Stimulated activated CD4-positive, alpha-beta T cell treated with anti-CD3 and anti-CD28 coated beads, TNF-alpha, amount 100 ng/mL, for 4 hours (primary cell): ENCODE measurements at places on chromosomes 5 and 9.

DNA sequence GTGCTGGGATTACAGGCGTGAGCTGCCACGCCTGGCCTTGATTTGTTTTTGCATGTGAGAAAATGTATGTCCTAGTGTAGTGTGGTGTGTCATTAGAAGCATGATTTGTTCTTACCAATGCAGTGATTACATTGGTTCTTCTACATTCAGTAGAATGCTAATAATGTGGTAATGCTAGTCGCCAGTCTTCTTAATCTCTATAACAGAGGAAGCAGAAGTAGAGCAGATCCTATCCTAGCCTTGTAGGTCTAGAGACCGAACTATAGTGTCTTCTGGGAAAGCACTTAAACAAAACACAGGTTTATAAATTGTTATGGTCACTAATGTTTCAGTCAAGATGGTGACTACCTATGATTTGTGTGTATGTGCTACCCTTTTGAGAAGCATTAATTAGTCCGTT, 197.5 kb upstream of the DMRT1 start:
- no peak for DNase-seq

DNA sequence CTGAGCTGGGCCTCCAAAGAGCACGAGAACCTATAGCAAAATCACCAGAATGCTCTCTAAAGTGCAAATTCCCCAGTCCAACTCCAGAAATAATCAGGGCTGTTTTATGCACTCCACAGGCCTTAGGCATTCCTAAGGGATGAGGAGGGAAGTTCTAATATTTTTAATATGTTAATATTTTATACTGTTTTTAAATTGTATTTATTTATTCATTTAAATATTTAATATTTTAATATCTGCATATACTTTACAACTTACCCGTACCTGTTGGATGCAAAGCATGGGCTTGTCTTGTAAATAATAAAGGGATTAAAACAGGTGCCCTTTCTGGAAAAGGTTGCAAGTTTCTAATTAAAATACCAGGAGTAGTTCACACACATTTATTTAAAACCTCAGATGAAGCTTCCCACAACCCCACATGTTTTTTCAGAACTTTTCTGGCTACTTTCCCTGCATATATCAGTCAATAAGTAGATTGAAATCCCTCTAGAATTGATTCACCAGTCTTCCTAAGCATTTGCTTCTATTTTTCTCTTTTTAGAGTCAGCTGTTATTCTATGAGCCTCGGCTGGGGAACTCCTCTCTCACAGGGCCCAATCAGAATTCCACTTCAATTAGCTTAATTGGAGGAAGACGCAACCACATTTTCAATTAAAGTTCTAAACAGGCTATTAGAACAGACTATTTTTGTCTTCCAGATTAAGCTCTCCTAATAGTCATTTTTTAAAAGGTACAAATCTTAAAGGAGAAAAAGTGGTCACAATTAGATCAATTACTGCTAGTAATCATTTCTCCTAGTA, 140.8 kb downstream of the CDH6 start:
- no peak for DNase-seq

- DNase-seq = no peak
Observed at GRCh38 chr5:146273109-146273508, 65.5 kb upstream of the POU4F3 start.

DNA sequence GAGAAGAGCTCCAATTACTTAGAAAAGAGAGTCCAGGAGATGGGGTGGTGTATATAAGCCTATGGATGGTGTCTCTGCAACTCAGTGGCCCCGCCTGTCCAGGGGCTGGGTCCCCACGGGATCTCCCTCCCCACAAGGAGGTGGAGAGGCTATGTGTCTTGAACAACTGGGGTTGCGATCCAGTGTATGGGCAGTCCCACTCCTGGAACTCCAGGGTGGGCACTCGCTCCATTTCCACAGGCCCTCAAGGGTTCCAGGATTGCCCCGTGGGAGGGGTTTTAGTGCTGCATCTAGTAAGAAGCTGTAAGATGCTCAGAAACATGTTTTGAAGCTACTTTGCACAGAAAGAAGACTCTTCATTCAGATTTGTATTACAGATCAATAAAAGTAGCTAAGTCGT, 558 bp upstream of the SMAD5 start:
- DNase-seq = no peak

- DNase-seq = no peak
Observed at GRCh38 chr5:126763371-126763770, 13.6 kb upstream of the LMNB1 start.

- DNase-seq = no peak
Observed at GRCh38 chr5:174903172-174903732, 178.9 kb downstream of the MSX2 start.

GRCh38 chr9:4328723-4329122, 28.9 kb upstream of the GLIS3 start:
- DNase-seq = no peak

DNA sequence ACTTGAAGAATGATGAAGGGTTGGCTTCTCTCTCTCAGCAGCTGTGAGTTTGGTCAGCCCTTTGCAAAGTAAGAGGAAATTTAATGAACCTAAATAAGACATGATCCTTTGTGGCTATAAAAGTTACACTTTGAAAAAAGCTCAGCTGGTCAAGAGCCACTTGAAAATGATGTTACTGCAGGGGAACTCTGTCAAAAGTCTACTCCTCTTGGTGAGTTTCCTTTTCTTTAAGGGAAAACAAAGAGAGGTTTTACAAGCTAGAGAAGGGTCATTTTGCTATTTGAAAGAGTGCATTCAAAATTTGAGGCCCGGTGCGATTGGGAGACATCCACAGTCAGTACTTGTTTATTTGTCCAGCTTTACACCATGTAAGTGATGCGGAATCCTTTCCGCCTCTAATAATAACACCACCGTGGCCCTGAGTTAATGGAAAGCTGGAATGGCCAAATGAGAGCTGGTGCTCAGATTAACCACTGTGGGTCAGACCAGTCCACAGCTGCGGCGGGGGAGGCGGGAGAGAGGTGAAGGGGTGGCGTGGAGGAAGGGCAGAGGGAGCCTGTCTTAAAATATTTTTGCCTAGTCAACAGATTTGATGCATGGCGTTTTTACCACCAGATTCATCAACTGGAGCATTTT, 404.0 kb downstream of the TLE4 start:
- DNase-seq = no peak

- no peak for DNase-seq
Observed at GRCh38 chr5:89996890-89997289, 412.7 kb downstream of the CETN3 start.

DNA sequence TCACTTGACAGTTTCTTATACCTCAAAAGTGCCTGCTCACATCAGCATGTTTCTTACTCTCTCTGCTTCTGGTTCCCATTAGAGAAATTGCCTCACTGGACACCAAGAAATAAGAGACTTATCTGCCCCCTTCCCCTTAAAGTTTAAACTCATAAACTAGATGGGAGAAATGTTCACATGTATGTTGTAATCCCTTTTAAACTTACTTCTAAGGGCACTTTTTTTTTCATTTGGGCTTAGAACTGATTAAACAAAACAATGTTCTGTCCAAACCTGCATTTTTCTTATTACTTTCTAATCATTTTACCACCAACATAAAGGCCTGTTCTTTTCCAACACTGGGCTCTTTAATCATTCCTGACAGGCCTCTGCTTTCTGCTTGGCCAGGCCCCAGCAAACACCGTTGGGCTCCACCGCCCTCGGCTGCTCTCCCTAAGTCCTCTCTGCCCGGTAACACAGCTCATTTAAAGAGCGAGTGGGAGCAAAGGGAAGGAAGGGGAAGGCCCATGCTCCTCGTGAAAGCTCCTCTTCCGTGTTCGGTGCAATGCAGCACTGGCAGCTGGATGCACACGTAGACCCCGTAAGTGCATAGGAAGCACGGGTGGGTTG, 53.4 kb downstream of the ROR2 start:
- no peak for DNase-seq

DNA sequence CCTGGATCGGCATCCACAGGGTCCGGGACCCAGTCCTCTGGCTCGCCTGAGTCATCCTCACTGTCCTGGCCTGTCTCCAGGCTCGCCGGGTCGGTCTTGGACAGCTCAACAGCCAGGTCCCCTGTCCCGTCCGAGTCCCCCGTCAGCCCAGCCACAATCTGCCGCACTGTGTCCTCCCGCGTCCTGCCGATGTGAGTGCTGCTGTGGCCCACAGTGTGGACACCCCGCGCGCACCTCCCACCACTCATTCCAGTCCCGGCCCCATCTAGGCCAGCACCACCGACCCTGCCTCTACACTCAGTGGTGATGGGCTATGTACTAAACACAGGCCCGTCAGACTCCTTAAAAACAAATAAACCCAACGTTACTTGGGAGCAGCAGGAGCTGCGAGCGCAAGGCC, 6.7 kb downstream of the ANAPC2 start:
- DNase-seq = no peak

DNA sequence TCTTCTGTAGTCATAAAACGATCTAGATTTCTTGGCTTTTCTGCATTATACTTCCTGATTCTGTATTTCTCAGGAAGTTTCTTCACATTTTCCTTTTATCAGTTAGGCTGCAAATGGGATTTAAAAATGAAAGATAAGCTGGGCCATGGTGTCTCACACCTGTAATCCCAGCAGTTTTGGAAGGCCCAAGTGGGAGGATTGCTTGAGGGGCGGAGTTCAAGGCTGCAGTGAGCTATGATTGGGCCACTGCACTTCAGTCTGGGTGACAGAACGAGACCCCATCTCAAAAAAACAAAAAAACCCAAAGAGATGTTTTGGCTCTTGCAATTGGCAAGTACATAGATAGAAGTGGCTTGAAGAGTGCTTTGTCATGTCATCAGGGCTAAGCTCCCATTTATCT, 26.2 kb upstream of the APC start:
- no peak for DNase-seq

- DNase-seq = no peak
Observed at GRCh38 chr5:10505517-10506095, 58.3 kb upstream of the ANKRD33B start.

GRCh38 chr5:72509401-72509800, 2.2 kb upstream of the ZNF366 start:
- no peak for DNase-seq

- no peak for DNase-seq
Observed at GRCh38 chr5:179302499-179303185, 42.6 kb downstream of the ADAMTS2 start.

- DNase-seq = no peak
Observed at GRCh38 chr9:75664597-75664996, 225.9 kb upstream of the PCSK5 start.

DNA sequence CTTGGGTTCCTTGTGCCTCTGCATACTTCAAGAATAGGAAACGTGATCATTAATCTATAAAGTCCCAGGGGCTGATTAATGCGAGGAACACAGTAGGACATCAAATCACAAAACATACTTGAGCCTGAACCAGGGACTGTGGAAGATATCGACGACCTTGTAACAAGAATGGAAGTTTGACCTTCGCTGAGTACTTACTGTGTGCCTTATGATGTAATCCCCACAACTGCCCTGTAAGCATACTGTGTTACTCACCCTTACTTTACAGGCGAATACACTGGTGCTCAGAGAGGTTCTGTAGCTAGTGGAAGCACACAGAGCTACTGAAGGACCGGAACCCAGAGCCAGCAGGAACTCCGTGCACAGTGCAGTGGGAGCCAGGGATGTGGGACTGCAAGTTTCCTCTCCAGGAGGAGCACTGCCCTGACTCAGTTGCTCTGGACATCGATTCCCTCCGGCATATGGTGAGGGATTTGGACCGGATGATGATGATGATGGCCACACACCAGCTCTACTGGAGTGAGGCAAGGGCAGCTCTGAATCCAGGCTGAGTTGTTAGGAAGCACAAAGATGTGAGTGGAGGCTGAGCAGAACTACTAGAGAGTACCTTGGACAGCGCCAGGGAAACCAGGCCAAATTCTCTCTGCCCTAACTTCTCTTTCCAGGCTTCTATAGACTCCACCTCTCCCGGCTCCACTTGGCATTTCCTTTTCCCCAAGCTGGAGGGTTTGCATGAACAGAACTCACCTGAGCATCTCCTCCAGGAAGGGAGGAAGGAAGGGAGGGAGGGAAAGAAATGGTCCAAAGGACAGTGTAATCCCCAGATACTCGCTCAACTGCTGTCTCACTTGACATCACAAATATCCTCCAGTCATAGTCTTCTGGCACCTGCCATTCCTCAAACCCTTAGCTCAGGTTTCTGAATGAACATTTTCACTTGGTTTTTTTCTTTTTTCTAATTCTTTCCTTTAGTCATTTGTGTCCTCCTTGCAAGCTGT, 1.5 kb upstream of the GABBR2 start:
- DNase-seq = no peak

DNA sequence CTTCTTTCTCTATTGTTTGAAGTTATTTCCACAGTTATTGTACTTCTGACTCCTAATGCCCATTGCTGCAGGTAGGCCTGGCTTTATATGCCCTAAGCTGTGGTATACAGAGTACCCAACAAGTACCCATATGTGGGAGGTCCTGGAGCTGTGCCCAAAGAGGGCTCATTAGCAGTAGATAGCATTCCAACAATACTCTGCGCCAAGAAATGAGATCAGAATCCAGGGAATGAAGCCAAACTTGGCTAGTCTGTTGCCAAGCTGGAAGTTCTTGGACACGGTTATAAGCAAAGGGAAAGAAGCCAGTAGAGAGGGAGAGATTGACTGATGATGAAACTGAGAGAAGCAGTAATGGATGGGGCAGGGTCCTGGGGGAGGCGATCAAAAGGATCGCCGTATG, 29.7 kb upstream of the FAM169A start:
- DNase-seq = no peak

DNA sequence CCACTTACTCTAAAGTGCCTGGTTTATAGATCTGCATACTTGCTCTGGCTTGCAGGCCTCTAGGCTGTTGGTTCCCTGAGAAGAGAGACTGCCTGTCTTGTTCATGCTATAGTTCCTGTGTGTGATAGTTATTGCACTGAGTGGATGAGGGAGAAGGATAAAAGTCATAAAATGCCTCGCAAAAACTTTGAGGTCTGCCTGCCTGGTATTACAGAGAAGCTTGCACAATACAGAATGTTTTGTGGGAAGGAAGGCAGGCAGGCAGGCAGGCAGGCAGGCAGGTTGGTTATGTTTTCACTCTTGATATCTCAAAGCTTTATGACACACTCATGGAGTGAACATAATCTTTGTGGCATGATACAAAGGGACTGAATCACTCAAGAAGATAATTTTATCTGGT, 287.1 kb downstream of the SLIT3 start:
- no peak for DNase-seq

GRCh38 chr5:137600721-137601360, 101.7 kb upstream of the SPOCK1 start:
- DNase-seq = no peak

DNA sequence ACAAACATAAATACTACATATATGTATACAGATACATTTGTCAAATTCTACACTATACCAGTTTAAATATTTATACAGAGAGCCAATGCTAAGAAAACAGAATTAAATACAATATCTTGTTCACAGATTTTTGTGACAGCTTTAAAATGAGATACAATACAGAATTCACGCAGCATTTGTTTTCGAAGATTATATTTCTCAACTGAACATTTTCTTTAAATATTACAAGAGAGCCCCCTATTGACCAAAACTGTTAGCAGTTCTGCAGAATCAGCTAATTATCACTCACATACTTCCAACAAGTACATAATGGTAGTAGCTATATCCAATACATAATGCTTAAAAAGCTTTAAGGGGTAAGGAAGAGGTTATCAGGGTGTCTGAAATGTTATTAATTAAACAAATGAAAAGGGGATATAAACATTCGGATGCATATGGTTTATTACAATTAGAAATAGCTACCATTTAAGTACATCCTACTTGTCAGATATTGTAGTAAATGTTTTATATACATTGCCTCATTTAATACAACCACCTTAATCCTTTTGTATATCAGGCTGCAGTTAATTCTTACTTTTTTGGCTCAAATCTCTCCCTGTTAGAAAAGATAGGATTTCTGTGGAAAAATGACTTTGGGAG, 31.7 kb downstream of the ZDHHC21 start:
- no peak for DNase-seq

- DNase-seq = no peak
Observed at GRCh38 chr5:110376281-110376951, 350.1 kb downstream of the TMEM232 start.

GRCh38 chr5:125005266-125005665, 258.8 kb upstream of the ZNF608 start:
- no peak for DNase-seq
